ENCODE measurements at places on chromosomes 3 and 15. TPM values are rescaled to one million over a fixed set of nuclear protein-coding genes. Genes with fewer than 3 reads are reported as not detected.

TJP1 gene
- 89.6 TPM for total RNA-seq

RCN2 gene
- total RNA-seq = 31.4 TPM

RBPMS2 gene
- total RNA-seq = 24.5 TPM

TRAIP gene
- 1.1 TPM for total RNA-seq

NPAP1 gene
- total RNA-seq = not detected

C3orf20 gene
- 0.16 TPM for total RNA-seq

RPL15 gene
- total RNA-seq = 1,360 TPM

RAB8B gene
- 46.8 TPM for total RNA-seq

GRK7 gene
- total RNA-seq = not detected

GPR156 gene
- 0.42 TPM for total RNA-seq

SLC12A1 gene
- total RNA-seq = not detected

NDUFAF3 gene
- total RNA-seq = 102 TPM

C15orf40 gene
- 21.5 TPM for total RNA-seq

TRPM7 gene
- 41.1 TPM for total RNA-seq

ENTPD3 gene
- total RNA-seq = 1.1 TPM

HRG gene
- not detected for total RNA-seq

Data from mesenteric fat pad (tissue), 1 donor.